Neural crest cell (in vitro differentiated cells): ENCODE measurements at places on chromosomes 7 and 10.
A peak's percentile ranks its signal among the peaks of the same experiment; 100 is the strongest.

GRCh38 chr10:13865758-13866491 is 279.2 kb downstream of the PRPF18 start:
- peak; percentile 15 for DNase-seq

DNA sequence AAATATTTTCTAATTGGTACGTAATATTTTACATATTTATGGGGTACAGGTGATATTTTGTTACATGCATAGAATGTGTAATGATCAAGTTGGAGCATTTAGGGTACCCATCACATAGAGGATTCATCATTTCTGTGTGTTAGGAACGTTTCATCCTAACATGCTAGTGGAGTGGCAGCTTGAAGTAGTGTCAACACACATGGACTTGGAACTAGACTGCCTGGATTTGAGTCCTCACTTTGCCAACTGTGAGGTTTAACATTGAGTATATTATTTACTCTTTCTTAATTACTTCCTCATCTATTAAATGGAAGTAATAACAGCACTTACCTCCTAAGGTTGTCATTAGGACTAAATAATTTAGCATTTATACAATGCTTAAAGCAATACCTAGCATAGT is 241.9 kb downstream of the PLXDC2 start:
- no peak for DNase-seq

DNA sequence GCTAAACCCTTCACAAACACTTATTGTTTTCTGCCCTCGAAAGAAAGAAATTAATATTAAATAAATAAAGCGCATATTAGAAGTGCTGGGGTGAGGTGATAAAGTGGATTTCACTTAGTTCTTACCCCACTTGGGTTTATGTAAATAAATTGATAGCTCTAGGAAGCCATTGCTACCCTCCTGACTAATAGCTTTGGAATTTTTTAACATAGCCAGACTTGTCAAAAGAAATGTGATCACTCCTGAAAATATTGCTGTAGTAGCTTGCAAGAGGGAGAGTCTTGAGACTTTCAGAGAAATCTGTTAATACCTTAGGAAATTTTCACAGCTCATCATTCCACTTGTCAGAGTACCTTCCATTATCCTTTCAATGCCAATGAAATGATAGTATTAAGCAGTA is 7.6 kb downstream of the ARL5B start:
- DNase-seq: no peak

DNA sequence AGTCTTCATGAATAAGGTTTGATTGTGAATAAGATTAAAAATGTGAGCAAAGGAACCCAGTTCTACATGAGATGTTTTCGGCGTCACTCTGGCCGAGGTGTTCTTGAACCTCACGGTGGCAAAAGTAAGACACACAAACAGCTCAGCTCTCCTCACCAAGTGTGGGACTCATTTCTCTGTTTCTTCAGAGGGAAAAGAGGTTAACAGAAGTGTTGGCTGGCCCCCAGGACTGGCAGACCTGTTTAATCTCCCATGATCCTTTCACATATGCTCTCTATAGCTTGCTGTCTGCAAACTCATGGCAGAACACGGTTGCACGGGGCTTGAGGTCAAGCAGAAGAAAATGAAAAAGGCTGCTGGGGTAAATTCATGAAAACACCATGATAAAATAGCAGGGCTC is 394.4 kb downstream of the CALN1 start:
- DNase-seq: no peak

- DNase-seq: no peak
Measured at GRCh38 chr7:13069841-13070240, 382.4 kb downstream of the ARL4A start.

- no peak for DNase-seq
Measured at GRCh38 chr7:2841907-2842306, 2.2 kb downstream of the GNA12 start.

GRCh38 chr10:69451784-69452251 is 553 bp downstream of the TSPAN15 start:
- DNase-seq: no peak

- DNase-seq: no peak
Measured at GRCh38 chr7:50656141-50656895, 91.1 kb upstream of the DDC start.

GRCh38 chr7:29343399-29343798 is 148.8 kb downstream of the CHN2 start:
- DNase-seq: no peak

GRCh38 chr10:60574388-60574787 is 184.7 kb upstream of the ANK3 start:
- DNase-seq: no peak
